Renal cortical epithelial cell (primary cell): ENCODE measurements at places on chromosomes 16 and 17. TPM values are rescaled to one million over a fixed set of nuclear protein-coding genes. Genes with fewer than 3 reads are reported as not detected.

DNA sequence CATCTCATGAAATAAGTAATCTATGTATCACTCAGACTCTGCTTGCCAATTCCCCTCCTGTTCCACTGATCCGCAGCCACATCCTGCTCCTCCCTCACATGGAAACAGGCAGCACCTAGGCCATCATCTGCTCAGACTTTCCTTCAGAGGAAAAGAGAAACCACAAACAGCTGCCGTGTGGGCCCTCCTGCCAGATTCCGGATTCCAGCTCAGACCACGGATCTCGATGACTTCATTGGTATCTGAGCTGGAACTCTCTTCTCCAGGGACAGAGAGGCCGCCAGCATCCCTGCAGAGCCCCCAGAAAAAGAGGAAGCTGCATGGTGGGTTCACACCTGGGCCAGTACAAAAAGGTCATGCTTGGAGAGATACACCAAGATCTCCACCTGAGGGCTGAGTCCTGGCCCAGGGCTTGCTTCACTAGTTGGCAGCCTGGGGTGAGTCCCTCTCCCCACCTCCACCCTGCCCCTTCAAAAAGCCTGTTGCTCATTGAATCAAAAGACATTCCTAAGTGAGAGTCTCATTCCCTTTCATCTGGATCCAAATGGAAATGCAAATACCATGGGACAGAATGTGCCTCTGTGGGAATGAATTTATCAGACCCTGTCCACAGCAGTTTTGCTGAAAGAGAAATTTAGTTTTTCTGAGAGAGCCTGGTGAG is 47.2 kb downstream of the HOXB1 start:
- DNase-seq: peak; percentile 98

DNA sequence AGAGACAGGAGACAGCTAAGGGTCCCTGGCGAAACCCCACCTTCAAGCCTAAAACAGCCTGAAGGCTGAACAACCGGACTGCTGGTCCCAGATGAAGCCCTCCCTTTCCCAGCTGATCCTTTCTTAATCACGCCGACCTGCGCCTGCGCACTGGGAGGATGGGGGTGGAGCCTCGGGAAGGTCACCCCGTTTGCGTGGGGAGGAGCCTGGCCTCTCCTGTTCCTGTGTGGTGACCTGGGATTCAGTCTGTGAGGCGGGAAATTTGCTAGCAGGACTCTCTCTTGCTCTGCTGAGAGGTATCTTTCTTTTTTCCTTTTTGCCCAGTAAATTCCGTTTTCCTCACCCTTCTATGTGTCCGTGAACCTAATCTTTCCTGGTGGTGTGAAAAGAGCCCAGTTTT is 9.6 kb downstream of the FAM20A start:
- DNase-seq: no peak

- DNase-seq: no peak
Observed at GRCh38 chr16:29815032-29815721, 775 bp upstream of the PAGR1 start.

RASL10B gene
- under 0.01 and 1.8 TPM in 2 replicates for total RNA-seq

GRCh38 chr17:18213666-18214270 is 11.7 kb upstream of the LLGL1 start:
- DNase-seq: no peak

MAF gene
- 5.2 and 8.0 TPM in 2 replicates for total RNA-seq

DNA sequence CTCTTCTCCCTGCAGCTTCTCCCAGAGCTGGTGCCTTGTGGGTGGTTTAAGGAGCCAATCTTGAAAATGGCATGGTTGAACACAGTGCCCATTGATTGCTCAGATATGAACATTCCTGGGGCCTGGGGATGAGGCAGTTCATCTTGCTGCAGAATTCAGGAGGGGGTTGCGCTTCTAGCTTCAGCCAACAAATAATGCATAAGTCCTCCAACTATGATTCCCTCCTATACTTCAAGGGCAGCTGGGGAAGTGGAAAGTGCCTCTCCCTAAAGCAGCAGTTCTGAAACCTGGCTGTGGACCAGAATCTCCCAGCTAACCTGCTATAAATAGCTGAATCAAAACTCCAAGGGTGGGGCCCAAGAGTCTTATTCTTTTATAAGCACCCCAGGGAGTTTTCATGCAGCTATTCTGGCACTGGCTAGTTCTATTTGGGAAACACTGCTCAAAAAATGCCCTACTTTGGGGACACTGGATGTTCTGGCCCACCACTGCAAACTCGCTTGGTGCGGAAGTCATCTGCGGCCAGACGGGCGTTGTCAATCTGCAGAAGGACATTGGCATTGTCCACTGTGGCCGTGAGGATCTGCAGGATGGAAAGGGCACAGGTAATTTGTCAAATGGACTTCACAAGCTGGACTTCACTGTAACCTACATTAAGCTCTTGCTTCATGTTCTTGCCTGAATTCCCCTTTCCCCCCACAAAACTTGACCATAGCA is 130.3 kb downstream of the CCDC144A start:
- no peak for DNase-seq

HSD17B1 gene
- 0.30 and 0.69 TPM in 2 replicates for total RNA-seq

GRCh38 chr17:38333635-38334295 is 10.0 kb downstream of the GPR179 start:
- no peak for DNase-seq

DNA sequence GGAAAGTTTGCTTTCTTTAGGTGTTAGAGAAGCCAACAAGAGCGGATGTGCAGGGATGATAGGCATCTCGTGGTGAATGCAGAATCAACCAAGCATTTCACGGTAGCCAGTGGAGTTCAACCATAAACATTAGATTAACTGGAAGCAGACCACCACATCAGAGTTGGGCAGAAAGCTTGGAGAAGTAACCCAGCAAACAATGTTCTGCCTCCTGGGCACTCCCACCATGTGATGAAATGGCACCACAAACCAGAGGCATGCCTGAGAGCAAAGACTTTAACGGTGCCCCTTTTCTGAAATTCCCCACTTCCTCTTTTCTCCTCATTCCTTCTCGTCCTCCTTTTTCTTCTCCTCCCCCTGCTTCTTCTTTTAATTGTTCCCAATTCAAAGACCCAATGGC is 193.5 kb upstream of the ANKFN1 start:
- DNase-seq: no peak

SCN4A gene
- not detected in 2 replicates for total RNA-seq

DNA sequence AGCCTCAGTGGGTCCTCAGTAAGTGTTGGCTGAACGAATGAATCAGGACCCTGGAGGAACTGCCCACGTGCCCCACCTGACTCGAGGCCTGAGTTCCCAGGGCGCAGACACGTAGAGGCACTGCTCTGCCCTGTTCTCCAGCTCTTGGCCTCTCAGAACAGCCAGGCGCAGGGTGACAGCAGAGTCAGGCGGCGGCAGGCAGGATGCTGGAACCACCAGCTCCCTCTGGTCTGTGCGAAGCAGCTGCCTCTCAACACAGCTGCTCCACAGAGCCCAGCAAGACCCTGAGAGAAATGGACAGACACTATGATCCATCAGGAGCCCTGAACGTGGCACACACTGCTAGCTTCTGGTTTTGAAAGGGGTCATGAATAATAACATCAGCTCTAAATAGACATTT is 53.1 kb upstream of the BCO1 start:
- no peak for DNase-seq

DNA sequence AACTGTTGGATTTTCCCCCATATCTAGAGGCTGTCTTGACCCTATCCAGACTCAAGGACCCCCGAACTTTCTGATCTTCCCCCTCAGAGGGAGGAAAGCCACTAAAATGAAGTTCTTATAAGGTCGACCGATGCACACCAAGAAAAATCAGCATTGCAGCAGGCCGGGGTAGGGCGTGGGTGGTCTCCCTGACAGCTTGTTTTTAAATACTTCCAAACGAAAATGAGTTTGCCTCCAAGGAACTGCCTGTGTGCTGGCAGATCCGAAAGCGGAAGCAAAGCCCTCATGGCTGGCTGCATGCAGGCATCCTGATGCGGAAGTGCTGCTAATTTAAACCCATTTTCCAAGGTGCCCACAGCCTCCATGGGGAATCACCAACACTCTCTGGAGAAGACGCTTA is 374.3 kb upstream of the XYLT1 start:
- DNase-seq: no peak

DNA sequence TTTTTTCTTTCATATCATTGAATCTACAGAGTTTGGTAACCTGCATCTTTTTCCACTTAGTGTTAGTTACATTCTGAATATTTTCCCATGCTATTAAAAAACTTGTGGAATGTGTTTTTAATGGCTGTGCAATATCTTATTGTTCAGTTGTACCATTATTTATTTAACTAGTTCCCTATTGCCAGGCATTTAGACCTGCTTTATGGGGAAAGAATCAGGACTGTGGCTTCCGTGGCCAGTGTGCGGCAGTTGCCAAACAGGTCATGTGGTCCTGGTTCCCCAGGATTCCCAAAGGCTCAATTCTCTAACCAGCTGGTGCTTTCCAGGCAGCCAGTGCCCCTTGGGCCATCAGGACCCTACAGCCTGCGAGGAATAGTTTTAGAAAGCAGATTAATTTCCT is 30.8 kb downstream of the NDEL1 start:
- DNase-seq: no peak

- no peak for DNase-seq
Observed at GRCh38 chr16:80914379-80915078, 92.2 kb downstream of the CMC2 start.

DNA sequence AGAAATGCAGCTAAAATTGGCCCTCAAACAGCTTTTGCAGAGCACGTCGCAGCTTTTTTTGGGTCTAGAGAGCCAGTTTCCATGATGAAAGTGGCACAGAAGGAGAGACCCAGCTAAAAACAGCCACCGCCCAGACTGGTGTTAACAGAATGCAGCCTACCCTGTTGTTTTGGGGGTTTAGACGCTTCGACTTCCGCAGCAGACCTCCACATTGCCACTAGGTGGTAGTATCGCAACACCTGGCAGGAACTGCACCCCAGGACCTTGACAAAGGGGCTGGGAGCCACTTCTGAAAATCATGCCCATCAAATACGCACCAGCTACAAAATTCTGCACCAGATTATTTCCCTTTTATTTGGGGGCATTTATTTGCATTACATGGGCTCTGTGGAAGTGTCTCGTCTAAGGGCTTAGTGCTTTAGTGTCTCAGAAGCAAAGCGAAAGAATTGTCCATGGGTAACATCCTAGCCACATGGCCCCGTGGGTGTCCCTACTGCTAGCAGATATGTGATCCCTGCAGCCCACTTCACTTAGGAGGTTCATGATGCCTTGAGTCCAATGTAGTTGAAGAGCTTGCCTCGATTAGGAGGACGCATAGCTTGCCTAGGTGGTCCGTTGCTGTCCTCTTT is 167.1 kb downstream of the HAPSTR1 start:
- no peak for DNase-seq

- no peak for DNase-seq
Observed at GRCh38 chr17:71464241-71464640, 656.6 kb upstream of the SOX9 start.

- no peak for DNase-seq
Observed at GRCh38 chr16:26247063-26247462, 555.3 kb downstream of the HS3ST4 start.

KRTAP2-3 gene
- 0.55 and 5.9 TPM in 2 replicates for total RNA-seq
